ENCODE measurements at places on chromosomes 5 and 9.

GRCh38 chr5:139492700-139493192, 10.2 kb upstream of the STING1 start:
- no peak for DNase-seq

DNA sequence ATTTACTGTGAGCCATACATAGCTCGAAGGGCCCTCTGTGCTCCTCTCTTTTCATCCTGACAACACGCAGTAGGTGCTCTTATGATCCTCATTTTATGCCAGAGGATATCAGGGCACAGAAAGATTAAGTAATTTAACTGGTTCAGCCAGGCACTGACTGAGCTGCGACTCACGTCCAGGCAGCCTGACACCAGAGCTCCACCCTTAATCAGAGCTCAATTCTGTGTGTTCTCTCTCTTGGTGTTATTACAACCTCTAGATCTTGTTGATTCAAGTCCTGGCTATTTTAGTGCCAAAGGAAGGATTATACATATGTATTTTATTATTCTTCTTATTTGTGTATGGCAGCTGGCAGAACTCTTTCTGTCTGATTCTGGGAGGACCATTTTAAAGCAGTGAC, 59.7 kb downstream of the OSMR start:
- no peak for DNase-seq

DNA sequence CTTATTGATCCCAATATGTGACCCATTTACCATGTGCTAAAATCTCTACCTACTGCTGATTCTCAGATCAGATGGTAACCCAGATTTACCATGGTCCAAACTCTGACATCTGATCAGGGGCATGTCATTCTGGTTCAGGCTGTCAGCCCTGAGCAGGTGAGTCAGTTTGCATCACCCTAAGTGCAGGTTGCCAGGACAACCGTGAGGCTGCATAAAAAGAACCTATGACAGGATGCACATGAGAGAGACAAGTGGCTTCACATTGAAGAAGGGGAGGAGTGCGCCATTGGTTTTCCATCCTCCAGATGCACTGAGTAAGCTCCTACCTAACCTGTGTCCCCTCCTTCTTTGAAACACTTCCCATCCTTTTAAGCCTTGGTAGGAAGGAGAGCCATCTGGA, 801 bp upstream of the PRSS3 start:
- DNase-seq, result no peak

DNA sequence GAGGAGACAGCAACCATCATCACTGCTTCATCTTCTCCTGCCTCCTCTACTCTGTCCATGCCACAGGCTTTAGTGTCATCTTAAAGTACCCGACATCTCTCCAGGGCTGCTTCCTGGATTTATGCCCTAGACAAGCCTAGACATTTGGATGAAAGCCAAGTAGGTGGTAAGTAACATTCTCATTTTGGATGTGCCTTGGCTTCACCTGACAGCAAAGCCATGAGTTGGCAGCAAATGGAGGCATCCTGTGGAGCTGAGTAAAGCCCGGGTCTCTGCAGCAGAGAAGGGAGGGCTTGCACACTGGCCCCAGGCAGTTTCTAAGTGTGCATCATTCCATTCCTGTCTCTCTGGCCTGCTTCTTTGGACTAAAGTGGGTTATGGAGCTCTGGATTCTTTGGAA, 299.1 kb downstream of the DMAC1 start:
- no peak for DNase-seq

DNA sequence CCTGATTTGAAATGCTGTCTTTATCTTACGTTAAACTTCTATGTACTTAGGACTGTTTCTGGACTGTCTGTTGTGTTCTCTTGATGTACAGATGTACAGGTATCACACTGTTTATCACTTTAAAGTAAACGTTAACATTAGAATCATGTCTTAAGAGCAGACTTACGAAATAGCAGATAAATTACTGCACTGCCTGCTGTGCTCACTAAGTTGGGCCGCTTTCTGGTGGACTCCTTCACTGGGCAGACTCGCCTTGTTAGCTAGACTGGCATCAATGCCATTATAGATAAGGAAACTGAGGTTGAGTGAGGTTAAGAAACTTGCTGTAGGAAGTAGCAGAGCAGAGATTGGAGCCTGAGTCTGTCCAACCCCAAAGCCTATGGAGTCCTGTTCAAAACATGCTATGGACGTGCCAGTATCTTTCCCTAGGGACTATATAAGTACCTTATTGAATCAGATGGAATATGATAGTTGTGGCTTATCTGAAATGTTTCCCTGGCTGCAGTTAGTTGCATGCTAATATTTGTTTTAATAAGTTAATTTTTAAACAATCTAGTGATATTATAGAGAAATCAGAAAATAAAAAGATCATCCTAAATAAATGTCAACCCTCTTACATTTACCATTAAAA, 16.9 kb downstream of the ZNF618 start:
- no peak for DNase-seq

DNA sequence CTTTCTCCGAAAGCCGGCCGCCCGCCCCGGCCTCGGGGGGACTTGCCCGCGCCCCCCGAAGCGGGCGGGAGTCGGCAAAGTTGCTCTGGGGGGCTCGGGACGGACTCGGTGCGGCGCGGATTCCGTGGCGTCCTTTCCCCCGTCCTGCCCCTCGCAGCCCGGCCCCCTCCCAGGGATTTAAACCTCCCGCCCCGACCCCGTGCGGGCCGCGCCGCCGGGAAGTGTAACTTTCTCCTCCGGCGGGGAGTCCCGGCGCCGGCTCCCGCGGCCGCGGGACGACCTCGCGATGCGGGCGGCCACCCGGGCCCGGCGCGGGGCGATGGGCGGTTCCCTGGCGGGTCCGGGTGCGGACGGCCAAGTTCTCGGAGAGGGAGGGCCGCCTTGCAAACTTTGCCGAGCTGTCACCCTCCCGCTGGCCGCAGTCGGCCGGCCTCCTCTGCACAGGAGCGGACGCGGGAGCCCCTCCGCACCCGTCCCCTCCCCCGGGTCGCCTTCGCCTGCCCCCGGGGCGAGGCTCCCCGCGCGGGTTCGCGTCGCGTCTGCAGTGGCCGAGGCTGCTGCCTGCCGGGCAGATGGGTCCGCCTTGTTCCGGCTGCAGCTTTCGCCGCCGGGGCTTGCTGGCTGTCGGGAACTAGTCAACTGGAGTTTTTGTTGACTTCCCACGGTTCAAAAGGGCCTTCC, 732 bp downstream of the PBX3 start:
- no peak for DNase-seq

DNA sequence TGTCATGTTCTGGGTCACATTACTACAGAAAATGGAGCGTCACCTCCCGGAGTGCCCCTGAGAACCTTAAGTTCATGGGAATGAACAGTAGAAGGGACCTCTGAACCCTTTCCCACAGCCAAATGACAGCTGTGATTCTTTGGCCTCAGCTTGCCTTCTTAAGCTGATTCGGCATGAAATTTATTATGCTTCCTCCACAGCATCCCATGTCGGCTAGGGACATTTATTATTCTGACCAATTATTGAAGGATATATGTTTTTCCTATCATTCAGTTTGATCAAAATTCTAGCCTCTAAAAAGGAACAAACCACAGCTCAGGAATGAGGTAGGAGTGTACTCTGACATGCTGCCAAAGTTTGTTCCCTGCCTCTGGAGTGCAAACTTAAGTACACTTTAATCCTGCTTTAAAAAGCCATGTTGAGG, 440.6 kb downstream of the CETN3 start:
- no peak for DNase-seq

GRCh38 chr5:21823588-21823987, 1029.6 kb downstream of the CDH12 start:
- no peak for DNase-seq

GRCh38 chr9:2495221-2496005, 126.2 kb upstream of the VLDLR start:
- DNase-seq, result no peak

- no peak for DNase-seq
Observed at GRCh38 chr5:17378346-17378997, 119.6 kb upstream of the TAF11L2 start.

DNA sequence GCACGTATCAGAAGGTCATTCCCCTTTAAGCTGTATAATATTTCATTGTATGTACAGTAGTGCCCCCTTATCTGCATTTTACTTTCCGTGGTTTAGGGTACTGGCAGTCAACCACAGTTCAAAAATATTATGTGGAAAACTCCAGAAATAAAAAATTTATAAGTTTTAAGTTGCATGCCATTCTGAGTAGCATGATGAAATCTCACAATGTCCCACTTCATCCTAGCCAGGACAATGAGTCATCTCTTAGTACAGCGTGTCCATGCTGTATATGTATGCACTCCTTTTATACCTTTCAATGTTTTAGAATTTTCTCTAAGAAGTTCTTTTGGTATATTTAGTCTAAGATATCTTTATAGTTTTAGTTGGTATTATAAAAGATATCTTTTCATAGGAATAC, 115.0 kb upstream of the HAND1 start:
- no peak for DNase-seq

DNA sequence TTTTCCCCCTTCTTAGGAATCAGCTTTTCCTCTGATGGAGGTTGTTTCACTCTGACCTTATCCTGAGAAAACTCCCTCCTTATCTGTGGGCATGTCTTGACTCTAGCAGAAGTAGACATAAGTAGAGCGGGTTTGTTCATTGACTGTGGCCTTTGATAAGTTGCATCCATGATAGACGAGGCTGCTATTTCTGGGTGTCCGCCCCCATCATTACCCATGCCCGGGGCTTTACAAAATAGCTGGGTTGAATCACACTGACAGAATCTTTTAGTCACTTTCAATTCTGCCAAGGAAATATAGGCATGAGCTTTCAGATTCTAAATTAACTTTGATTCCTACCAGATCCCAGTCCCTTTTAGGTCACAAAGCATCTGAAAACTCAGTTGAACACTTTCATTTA, 223.8 kb downstream of the SEC61B start:
- DNase-seq, result no peak

DNA sequence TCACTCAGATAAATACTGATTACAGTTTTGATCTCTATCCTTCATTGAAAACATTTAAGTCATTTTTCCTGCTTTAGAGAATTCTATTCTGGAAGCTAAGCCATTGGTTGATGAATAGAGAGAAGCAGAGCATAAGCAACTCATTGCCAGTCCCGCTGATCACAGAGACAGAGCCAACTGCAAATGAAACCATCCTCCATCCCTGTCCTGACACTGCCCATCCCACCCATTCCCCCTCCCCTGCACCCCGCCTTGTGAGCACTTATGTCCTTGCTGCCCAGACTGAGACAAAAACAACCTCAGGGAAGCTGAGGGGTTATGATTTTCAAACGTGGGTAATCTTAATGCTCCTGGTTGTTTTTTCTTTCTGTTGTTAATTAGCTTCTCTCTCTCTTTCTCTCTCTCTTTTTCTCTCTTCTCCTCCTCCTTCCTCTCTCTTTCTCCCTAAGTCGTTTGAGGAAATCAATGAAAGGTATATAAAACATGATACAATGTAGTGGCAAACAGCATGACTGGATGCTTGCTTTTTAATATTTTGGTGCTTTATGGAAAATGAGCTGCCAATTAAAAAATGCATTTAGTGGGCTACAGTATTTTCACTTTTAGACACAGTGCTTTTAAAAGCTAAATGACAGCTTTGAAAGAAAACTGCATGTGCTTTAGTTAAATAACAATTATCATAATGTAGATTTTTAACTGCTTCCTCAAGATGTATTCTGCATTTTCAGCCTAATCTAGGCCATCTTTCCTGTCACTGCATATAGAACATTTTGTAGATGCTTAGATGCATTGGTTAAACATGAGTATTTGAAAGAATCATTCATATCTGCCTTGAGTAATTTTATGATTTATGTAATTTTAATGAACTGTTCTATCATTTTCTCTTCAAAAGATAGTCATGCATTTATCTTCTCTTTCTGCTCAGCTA, 57.3 kb downstream of the CMYA5 start:
- no peak for DNase-seq

DNA sequence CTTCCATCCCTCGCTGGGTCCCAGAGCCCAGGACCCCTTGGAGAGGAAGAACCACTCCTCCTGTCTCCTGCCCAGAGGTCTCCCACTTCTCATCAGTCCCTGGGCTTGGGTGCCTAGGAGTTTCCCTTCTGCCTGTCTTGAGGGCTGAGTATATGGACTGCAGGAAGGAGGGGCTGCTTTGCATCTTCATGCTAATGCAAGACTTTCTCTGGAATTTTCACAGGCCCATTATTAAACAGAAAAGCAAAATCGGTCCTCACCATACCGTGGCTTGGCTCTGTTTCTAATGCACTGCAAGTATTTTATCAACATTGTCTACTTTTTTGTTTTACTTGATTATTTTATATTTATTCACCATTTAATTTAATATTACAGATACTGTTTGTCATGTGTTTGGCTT, 34.5 kb downstream of the TRIO start:
- no peak for DNase-seq

DNA sequence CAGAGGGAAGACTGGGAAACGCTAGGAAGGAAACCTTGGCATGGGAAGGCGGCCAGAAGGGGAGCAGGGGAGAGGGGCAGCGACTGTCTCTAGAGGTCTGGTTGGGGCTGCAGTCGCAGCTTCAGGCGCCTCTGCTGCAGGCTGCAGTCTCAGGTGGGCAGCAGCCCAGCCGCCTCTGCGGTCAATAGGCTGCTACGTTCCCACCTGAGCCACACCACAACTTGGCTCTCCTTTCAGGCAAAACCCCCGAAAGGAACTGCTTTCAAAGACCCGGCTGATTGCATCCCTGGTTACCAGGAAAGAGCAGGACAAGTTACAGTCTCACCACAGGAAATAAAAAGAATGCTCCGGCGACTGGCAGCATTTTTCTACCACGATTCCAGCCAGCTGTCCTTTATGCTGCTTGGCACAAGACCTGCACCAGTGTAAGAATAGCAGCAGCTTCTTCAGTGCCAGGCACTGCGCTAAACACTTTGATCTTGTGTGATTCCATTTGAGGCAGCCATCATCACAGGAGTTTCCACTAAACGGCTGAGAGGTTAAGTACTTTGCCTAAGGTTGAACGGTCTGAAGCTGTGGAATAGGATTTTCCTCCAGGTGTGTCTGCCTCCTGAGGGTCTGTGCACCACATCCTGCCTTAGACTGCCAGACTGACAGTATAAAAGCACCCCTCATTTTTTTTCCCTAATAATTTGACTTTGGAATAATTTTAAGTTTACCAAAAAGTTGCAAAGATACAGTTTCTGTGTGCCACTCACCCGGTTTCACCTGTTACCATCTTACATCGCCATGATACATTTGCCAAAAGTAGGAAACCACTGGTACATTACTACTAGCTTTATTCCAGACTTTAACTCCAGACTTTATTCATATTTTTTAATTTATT, 7.5 kb downstream of the RPS14 start:
- DNase-seq, result no peak
